ENCODE measurements at places on chromosomes 5 and 9. TPM values are rescaled to one million over a fixed set of nuclear protein-coding genes. Genes with fewer than 3 reads are reported as not detected.

HSD17B3 gene
- total RNA-seq: 0.20 TPM

CD72 gene
- 0.16 TPM for total RNA-seq

PLPP7 gene
- total RNA-seq: not detected

CLK4 gene
- 7.4 TPM for total RNA-seq

KIAA0825 gene
- 0.48 TPM for total RNA-seq

SLC4A9 gene
- not detected for total RNA-seq

LECT2 gene
- not detected for total RNA-seq

FBP2 gene
- total RNA-seq: 0.06 TPM

ZDHHC11 gene
- total RNA-seq: 16.3 TPM

TAF11L5 gene
- total RNA-seq: not detected

CXCL14 gene
- 0.37 TPM for total RNA-seq

AJM1 gene
- 4.3 TPM for total RNA-seq

CARD9 gene
- 0.90 TPM for total RNA-seq

IER5L gene
- 20.0 TPM for total RNA-seq

SPATA31A3 gene
- not detected for total RNA-seq

SLIT3 gene
- 16.4 TPM for total RNA-seq

AGXT2 gene
- not detected for total RNA-seq

SYK gene
- total RNA-seq: not detected

Measured in A549 treated with Hydrocortisone at 1 μM for 4 hours (cell line).